Fibroblast of skin of right biceps (primary cell): ENCODE measurements at places on chromosomes 11 and 22.

DNA sequence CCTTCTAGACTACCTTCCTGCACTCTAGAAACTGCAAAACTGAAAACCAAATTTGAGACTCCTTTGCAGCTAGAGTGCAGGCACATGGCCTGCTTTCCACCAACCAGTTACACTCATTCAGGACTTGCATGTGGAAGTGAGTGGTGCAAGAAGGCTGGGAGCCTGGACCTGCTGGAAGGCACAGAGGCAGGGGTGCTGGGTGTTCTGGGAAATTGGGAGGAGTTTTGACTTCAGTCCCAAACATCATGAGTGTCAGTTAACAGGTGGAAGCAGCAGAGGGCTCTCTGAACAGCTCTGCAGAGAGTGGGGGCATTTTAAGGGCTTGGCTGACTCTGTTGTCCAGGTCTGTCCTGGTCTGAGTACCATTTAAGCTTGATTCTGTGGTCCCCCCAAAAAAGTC is 49.3 kb upstream of the SYT13 start:
- no peak for DNase-seq

GRCh38 chr11:47857892-47858543 is 9.9 kb upstream of the NUP160 start:
- no peak for DNase-seq

DNA sequence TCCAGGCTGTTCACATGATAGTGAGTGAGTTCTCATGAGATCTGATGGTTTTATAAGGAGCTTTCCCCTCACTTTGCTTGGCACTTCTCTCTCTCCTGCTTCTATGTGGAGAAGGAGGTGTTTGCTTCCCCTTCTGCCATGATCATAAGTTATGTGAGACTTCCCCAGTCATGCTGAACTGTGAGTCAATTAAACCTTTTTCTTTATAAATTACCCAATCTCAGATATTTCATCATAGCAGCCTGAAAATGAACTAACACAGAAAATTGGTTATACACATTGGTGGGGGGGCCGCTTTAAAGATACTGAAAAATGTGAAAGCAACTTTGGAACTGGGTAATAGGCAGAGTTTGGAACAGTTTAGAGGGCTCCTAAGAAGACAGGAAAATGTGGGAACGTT is 741.1 kb upstream of the LUZP2 start:
- DNase-seq: no peak

DNA sequence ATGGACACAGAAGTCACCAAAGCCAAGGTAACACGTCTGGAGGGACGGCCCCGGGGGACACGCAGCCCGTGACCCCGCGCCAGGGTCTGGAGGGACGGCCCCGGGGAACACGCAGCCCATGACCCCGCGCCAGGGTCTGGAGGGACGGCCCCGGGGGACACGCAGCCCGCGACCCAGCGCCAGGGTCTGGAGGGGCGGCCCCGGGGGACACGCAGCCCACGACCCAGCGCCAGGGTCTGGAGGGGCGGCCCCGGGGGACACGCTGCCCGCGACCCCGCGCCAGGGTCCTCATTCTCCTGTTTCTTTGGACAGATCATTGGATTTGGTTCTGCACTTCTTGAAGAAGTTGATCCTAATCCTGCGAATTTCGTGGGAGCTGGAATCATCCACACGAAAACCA is 27.1 kb downstream of the MUC6 start:
- DNase-seq: no peak

- DNase-seq: peak; percentile 8
Measured at GRCh38 chr11:62223095-62223494, 14.6 kb downstream of the SCGB2A1 start.

DNA sequence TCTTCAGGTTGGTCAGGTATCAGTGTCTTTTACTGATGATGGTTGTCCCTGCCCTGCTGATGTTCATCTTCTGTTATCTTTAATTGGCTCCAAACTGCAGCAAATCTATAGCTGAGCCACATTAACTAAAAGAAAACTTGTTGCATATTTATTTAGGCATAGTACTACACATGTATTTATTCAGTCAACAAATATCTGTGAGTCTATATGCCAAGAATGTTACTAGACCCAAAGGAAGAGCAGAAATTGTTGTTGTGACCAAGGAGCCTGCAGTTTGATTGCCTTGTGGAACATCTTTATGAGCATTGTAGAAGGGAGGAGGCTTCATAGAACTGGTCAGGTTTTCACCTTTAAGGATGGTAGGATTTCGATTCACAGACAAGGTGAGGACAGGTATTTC is 10.1 kb downstream of the BMAL1 start:
- DNase-seq: no peak

DNA sequence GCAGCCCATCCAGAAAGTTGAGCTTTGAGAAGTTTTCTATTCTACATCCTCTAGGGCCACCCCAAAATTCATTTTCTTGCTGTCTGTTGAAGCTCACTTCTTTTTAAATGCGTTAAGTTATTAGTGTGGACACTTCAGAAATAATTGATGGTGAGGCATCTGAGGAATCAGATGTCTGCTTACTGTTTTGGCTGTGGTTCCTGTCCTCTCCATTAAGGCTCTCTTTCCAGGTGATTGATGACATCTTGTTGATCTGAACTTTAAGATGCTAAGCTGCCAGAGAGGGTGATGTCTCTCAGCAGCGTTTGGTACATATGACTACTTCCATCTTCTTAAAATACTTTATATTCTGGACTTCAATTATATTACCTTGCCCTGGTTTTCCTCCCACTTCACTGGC is 45.2 kb downstream of the FAT3 start:
- DNase-seq: no peak

GRCh38 chr11:68020575-68020974 is 9.9 kb upstream of the NDUFS8 start:
- peak; percentile 35 for DNase-seq

DNA sequence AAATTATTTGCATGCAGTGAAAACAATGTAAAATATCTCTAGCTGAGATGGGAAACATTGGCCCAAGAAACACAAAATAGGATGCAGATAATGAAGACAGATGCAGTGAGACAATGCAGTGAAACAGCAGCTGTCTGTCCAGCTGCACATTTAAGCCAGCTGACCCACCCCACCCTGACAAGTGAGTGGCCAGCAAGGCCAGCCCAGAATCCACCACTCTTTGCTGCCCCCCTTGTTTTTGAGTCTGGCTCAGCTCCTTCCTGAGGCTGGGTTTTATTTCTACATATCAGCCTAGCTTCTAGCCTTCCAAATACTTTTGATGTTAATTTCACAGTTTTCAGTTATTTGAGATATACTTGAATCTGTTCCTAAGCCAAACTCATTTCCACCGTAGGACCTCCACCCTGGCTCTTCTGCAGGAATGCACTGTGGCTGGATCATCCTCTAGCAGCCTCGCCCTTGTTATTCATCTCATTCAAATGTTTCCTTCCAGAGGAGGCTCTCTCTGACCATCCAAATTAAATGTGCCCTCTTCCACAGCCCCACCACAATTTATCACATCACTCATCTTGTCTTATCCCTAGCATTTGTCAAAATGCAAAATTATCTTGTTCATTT is 154.1 kb upstream of the POU2AF2 start:
- DNase-seq: no peak

DNA sequence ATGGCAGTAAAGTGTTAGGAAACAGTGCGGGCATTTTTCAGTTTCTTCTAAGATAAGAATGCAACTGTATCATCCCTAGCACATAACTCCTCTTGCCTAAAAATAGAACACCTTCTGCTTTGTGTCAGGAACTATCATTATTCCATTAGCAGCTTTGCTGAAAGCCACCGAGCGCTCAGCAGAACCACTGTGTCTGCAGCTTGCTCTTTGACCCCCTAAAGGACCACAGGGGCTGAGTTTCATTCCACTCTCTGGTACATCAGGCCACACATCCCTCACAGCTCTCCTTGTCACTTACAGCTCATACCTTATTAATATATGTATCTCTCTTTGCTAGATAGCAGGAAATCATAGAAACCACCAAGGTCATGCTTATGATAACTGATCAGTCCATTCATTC is 360.2 kb downstream of the KCNA4 start:
- no peak for DNase-seq
